ENCODE measurements at places on chromosomes 16 and 17.

- DNase-seq = no peak
Observed at GRCh38 chr17:82611140-82612058, 36.8 kb downstream of the WDR45B start.

GRCh38 chr17:48541577-48542113, 3.3 kb downstream of the HOXB2 start:
- DNase-seq = peak; percentile 28

GRCh38 chr17:13491916-13492736, 109.6 kb downstream of the HS3ST3A1 start:
- no peak for DNase-seq

- DNase-seq = no peak
Observed at GRCh38 chr17:80363120-80363515, 51.8 kb upstream of the ENDOV start.

GRCh38 chr17:62611728-62612127, 15.7 kb upstream of the MRC2 start:
- DNase-seq = no peak

DNA sequence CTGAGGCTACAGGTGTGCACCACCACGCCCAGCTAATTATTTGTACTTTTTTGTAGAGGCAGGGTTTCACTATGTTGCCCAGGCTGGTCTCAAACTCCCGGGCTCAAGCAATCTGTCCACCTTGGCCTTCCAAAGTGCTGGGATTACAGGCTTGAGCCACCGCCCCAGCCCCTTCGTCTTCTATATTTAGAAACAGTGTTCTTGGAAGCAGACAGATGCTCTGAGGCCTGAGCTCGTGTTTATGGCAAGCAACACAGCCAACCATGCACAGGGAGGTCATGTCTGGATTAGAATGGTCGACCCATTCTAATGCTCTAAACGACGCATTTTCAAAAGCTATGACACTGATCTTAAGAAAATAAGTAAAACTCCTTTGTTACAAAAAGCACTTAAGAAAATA, 16.6 kb downstream of the TMEM204 start:
- no peak for DNase-seq

- DNase-seq = no peak
Observed at GRCh38 chr17:8868529-8868951, 1.1 kb upstream of the PIK3R6 start.

GRCh38 chr16:56825826-56826225, 39.2 kb upstream of the SLC12A3 start:
- DNase-seq = no peak

DNA sequence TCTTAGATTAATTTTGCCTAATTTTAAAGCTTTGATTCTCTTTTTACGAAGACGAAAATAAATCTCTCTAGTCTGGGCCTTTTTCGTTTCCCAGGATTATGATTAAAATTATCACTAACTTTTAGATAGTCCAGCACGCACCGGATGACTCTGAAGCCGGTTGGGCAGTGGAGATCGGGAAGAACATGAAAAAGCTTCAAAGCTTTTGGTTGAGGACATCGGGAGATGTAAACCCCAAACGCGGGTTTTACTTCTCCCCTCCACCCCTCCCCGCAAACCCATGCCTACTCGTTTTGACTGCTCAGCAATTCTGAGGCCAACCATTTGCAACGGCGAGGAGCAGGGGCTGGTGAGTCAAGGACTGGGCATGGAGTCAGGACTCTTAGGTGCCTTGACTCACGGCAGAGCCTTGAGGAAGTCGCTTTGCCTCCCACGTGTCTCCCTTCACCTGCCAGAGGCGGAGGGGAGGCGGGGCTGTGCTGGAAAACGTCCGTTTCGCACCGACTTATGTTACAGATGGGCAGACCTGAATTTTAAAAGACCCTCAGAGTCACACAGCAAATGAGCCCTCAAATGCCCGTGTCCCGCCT, 989 bp upstream of the DUSP14 start:
- DNase-seq = peak; percentile 81

GRCh38 chr17:50691550-50692447, 15.9 kb downstream of the ANKRD40 start:
- no peak for DNase-seq

DNA sequence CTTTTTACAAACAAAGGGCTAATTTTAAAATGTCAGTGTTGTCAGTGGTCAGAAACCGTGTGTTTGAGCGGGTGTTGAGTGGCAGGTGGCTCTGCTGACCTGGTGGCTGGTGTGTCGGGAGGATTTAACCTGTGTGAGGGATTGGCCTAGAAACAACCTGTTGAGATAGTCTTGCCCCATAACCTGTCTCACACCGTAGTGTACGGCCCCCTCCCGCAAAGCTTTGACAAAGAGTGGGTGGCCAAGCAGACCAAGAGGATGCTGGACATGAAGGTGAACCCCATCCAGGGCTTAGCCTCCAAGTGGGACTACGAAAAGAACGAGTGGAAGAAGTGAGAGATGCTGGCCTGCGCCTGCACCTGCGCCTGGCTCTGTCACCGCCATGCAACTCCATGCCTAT, 7.0 kb downstream of the COX4I1 start:
- no peak for DNase-seq

DNA sequence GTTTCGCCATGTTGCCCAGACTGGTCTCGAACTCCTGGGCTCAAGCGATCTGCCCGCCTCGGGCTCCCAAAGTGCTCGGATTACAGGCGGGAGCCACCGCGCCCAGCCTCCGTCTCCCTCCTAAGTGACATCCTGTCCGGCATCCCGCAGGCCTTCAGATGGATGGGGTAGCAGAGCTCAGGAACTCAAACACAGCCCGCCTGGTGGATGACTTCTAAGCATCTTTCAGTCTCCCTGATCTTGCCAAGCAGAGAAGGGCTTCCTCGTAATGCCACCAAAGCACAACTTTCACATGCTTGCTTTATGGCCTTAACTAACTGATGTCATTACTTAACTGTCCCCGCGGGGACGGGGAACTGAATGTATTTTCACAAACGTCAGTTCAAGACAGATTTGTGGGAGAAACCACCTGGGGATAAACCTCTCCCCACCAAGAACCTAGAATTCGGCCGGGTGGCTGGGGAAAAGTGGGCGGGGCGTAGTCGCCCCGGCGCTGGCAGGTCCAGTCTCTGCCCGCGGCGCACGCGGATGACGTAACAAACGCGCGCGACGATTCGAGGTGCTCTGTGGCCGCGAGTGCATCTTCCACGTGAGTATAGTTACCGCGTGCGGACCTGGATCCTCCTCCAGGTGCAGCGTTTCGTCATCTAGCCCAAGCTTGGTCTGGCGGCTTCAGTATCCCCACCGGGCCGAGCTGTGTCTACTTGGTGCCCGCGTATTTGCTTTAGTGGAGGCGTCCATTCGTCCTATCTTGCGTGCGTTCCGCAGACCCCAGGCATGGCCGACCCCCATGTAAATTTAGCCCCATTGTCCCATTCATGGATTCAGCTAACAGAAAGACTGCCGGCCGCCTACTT, at the start of gene PFAS:
PFAS (plus strand) TSS at position 539 of the 857 bp plus-strand sequence. CDS start 4,649 bp downstream, outside the sequence.
- DNase-seq = peak; percentile 97

- no peak for DNase-seq
Observed at GRCh38 chr17:9401434-9401833, 174.2 kb downstream of the STX8 start.

DNA sequence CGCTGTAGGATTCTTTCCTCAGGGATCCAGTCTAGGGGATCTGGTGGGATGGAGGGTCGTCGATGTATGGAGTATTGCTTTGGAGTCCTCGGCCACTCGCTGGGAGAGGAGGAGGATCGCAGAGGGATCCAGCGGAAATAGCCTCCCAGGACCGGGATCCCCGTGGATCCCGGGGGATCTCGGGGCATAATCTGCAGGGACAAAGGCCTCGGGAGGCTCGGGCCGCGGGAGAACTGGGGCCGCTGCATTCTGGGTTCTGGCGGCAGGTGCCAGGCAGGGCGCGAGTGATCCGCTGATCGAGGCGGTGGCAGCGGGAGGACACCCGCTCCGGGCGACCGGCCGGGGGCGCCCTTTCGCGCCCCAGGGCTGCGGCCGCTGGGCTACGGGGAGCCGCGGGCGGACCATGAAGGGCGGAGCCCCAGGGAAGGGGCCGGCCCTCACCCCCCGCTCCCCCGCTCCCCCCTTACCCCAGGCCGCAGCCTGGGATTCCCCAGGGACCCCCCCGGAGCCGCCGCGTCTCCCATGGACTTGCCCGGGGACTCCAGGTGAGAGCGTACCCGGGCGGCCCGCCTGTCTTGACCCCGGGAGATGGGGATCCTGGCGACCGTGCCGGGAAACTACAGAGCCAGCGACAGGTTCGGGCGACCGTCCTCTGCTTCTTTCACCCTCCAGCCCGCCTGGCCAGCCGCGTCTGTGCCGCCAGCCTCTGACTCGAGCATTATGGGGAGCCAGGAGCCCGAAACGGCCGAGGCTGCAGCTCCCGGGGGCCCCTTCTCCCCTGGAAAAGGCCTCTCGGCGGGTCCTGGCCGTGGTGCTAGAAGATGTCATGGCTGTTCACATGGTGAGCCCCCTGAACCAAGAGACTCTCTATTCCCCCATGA, 604 bp downstream of the PRR14 start:
- DNase-seq = peak; percentile 82

GRCh38 chr16:11175787-11176341, 80.1 kb downstream of the SOCS1 start:
- peak; percentile 72 for DNase-seq

DNA sequence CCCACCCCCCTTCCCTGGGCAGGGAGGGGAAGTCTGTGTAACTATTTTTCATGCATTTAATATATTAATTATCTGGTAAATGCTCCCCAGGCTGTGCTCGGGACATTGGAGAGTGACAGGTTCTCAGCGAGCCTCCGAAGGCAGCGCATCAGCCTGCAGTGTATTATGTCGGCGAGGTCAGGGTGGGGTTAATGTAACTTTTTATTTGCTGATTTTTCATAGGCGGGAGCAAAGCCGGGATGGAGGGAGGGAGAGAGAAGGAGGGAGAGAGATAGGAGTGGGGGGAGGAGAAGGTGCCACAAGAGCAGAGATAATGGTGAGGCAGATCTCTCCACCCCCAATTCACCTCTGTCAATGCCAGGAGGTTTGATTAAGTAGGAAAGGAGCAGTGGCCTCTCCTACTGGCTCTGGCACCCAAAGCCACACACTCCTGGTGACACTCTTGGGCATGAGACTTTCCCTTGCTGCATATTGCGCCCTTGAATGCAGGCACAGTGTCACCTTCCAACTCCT, 104.0 kb downstream of the MRM1 start:
- DNase-seq = no peak

DNA sequence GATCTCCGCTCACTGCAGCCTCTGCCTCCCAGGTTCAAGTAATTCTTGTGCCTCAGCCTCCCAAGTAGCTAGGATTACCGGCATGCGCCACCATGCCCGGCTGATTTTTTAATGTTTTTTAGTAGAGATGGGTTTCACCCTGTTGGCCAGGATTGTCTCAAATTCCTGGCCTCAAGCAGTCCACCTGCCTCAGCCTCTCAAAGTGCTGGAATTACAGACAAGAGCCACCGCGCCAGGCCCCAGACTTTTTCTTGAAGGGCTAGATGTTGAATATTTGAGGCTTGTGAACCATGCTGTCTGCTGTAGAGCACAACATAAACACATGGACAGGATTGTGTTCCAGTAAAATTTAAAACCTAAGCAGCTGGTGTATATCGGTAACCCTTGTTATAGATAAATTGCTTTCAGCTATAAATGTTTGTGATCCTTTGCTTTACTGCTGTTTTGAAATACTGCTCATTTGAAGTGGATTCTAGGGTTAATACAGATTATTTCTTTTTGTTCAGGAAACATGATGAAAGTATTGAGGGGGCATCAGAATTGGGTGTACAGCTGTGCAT, 12.4 kb downstream of the WSB1 start:
- DNase-seq = no peak

DNA sequence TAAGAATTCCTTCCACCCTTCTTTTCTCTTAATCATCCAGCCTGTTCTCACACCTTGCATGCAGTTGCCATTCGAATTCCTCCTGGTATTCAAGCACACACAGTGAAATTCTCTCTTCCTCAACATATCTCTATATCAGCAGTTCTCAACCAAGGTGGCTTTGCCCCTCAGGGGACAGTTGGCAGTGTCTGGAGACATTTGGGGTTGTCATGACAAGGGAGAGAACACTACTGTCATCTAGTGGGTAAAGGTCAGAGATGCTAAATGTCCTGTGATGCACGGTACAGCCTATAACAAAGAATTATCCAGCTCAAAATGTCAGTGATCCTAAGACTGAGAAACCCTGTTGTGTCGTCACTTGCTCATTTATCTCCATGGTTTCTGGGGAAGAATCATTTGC, 94.8 kb upstream of the CPHXL start:
- no peak for DNase-seq

GRCh38 chr17:18246880-18247612, 11.5 kb downstream of the FLII start:
- peak; percentile 52 for DNase-seq

DNA sequence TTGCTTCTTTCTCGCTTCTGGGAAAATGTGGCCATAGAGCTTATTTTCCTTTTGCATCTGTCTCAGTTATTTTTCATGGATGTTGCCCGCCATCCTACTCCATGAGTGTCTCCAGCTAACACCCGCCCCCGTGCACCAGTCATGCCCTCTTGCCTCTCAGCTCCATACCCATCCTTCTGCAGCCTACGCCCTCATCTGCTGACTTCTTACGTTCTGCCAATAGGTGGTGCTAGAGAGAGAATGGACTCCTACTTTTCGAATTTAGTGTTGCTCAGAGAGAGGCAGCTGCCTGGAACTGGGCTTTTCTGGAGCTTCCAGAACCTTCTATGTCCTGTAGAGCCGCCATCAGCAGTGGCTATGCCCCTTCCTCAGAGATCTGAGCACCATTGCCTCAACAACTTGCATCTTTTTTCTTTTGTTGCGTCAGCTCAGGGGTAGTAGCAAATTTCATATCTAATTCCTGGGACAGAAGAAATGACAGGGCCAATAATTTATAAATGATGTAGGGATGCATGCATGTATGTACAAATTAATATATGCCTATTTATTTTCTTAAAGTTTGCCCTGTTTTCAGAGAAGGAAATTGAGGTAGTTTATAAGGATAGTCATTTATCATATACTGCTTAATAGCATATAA, 119.7 kb upstream of the MYOCD start:
- peak; percentile 8 for DNase-seq

DNA sequence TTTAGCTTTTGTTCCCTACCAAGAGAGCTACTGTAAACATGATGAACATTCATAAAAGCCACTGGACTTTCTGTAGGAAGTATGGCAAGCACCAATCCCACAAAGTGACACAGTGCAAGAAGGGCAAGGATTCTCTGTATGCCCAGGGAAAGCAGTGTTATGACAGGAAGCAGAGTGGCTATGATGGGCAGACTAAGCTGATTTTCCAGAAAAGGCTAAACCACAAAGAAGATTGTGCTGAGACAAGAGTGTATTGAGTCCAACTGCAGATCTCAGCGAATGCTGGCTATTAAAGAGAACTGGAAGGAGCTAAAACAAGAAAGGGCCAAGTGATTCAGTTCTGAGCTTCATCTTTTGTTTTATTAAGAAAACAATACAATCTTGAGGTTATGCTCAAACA, 60.5 kb upstream of the EFCAB3 start:
- no peak for DNase-seq

DNA sequence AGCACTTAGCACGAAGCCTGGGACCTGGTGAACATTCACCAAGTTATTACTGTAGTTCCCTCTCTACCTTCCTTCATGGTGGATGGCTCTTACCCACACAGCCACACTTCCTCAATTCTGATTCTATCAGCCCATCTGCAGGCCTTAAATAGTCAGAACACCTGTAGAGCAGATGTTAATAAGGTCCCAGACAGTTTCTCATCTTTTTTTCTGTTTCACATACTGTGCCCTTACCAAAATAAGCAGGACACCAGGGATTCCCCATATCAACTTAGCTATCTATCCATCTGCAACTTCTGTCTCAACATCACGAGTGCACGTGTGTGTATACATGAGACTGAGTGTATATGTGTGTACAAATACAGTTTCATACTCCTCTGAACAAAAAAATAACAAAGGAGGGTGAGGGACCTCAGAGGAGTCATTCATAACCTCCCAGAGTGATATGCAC, 2.8 kb downstream of the RECQL5 start:
- DNase-seq = no peak
